Amniotic stem cell (primary cell): ENCODE measurements at places on chromosomes 5 and 9.

DNA sequence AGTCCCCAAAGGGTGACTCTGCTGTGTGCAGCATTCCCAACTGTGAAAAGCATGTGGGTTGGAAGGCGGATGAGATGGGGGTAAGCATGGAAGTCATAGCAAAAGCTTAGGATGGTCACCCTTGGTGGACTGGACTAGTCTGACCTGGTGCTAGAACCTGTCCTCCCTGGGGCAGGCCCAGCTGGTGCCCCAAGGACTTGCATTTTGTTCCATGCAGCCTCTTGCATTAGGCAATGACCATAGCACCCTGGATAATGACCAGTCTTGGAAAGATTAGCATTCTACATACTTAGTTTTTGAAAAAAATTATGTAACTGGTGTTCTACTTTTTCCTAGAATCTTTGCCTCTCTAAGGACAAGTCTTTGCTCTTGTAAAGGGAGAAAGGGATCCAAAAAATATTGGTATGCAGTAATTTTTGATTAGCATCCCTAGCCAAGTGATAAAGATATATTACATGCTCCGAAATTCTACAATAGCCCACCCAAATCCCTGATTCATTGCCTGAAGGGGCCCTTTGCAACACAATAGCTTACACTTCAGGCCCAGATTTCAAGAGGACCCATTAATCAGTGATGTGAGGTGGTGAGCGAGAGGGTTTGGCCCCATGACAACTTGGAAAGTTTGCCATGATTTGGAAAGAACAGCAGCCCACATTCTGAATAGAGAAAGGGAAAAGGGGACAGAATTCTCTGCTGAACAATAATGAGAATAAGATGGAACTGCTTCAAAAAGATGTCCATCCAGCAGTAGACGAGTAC is 93.3 kb upstream of the CD180 start:
- DNase-seq, result no peak

DNA sequence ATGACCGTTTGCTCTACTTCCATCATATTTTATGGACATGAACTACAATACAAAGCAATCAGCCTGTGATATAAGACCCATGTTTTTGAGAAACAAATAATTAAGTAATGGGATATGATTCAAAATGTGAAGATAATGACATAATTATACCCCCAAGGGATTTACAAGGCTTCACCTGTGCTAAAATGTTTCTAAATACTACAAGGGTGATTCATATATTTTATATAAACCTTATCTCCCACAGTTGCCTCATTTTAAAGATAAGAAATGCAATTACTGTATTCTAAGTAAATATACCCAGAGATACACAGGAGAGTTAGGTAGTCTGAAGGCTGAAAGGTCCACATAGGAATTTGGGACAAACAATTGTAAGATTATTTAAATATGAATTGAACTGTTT is 662.0 kb upstream of the CHD1 start:
- DNase-seq, result no peak

DNA sequence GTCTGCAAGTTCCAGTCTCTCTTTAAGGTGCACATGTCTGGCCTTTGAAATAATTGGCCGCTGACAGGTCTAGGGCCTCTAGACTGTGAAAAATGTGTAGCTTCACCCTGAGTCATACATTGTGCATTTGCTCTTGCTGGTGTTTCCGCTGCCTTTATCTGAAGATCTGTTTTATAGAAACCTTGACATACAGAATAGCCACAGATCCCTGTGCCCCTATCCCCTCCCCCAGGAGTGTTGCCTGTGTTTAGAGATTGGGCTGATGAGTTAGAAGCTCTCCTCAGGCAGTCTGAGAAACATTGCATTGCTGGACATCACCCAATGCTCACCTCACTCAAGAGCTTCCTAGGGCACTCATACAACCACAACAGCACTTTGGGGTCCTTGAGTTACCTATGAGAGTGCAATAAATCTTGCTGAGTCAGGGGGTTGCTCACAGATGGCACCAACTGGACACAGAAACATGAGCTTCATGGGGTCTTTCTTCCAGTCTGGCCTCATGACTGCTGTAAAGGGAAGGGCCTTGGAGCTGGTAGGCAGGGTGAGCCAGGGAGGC is 3.8 kb upstream of the ZNF782 start:
- no peak for DNase-seq

GRCh38 chr5:141172381-141173204 is at the start of gene PCDHB7:
Gene PCDHB7, plus strand, starts transcription at chr5:141172644. Its CDS starts 192 bp downstream, at chr5:141172836.
- no peak for DNase-seq

GRCh38 chr5:67267512-67268216 is 71.1 kb upstream of the CD180 start:
- no peak for DNase-seq

DNA sequence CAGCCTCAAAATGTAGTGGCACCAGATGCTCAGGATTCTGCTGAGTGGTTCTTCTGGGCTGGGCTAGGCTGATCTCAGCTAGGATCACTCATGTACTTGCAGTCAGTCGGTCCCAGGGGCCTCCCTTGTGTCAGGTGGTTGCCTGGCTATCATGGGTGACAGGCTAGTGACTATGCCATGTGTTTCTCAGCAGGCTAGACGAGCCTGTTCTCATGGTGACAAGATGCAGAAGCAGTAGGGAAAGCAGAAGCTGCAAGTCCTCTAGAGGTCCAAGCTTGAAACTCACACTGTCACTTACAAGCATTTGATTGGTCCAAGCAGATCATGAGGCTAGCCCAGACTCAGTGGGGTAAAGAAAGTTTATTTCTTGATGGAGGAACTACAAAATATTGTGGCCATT is 15.2 kb upstream of the KCNMB1 start:
- no peak for DNase-seq

DNA sequence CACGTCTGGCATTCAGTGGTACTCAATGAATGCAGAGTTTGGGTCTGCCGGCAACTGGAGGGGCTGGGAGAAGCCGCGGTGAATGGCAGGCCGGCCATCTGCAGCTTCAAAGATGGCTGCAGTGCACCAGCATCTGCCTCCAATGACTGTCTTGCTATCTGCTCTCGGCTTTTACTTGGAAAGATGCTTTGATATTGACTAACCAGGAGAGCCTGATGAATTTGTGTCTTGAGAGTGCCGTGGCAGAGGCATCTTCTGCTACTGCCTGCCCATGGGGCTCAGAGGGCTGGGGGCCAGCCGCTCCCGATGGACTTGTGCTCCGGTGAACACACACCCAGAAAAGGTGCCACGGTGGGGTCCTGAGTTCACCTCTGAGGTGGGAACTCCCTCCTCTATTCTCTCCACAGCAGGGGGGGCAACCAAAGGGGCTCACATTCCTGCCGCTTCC is 164.5 kb downstream of the COL23A1 start:
- DNase-seq, result no peak

- DNase-seq, result peak; percentile 45
Observed at GRCh38 chr5:134100283-134101091, 14.0 kb upstream of the TCF7 start.

GRCh38 chr5:98813755-98814154 is 40.3 kb downstream of the RGMB start:
- no peak for DNase-seq

- no peak for DNase-seq
Observed at GRCh38 chr5:67115246-67115645, 81.4 kb downstream of the CD180 start.

DNA sequence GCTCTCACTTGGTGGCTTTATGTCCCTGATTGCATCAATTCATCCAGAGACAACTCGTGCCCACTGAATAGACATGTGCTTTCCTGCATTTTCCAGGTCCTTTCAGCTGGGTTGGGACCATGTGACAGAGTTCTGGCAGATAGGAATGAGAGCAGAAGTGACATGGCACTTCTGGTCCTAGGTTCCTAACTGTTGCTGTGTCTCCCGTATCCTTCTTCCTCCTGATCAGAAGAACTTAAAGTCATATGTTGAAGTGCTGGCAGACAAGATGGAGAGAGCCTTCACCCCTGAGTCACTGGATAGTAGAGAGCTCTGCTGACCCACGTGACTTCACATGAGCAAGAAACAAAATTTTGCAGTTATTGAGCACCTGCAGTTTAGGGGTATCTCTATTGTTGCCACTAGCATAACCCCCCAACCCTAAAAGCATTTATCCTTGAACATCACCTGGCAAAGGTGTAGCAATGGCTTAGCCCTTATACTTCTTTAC is 80.0 kb downstream of the NREP start:
- no peak for DNase-seq

DNA sequence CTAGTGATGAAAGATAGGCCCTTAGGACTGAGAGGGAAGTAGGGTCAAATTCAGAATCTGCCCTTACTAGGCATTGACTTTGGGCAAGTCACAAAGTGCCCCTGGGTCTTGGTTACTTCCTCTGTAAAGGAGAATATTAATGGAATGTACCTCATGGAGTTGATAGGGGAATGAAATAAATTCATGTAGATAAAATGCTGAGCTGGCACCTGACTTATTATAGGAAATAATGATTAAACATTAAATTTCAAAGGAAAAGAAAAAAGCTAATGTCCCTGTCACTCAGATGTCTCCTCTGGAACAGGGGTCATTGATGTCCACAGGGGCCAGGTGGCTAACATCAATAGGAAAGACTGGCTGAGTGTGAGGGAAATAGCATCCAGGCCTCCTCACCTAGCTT is 321.4 kb downstream of the TRIM32 start:
- no peak for DNase-seq

GRCh38 chr9:71552480-71552879 is 215.8 kb downstream of the CEMIP2 start:
- no peak for DNase-seq

GRCh38 chr5:37662789-37663485 is 176.9 kb downstream of the GDNF start:
- no peak for DNase-seq

- no peak for DNase-seq
Observed at GRCh38 chr5:14587150-14587549, 5.6 kb downstream of the OTULINL start.

DNA sequence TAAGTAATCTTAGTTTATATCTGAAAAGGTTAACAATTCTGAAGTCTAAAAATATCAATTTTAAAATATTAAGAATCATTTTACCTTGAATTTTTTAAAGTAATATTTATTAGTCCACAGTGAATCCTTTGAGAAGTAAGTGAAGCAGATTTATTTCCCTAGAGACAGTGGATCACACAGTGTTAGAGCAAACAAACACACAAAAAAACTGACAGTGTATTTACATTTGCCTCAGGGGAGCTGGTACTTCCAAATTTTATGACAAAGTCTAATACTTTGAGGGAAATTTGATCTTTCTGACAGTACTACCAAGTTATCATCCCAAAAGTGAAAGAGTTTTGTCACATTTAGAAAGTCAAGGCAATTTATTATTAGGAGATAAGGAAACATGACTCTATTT is 1750.6 kb upstream of the CDH9 start:
- no peak for DNase-seq

DNA sequence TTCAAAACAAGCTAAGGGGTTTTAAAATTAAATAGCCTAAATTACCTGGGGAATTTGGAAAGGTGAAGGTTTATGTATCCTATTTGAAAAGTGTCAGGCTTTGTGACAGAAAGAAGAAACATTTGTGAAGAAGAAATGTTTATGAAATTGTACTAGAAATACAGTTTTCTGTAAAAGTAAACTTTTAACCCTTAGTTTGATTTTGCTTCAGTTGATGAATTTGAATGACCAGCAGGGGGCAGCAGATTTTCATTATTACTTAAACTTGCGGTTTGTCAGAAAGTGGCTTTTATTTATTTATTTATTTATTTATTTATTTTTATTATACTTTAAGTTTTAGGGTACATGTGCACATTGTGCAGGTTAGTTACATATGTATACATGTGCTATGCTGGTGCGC is 58.1 kb downstream of the NNT start:
- peak; percentile 29 for DNase-seq

DNA sequence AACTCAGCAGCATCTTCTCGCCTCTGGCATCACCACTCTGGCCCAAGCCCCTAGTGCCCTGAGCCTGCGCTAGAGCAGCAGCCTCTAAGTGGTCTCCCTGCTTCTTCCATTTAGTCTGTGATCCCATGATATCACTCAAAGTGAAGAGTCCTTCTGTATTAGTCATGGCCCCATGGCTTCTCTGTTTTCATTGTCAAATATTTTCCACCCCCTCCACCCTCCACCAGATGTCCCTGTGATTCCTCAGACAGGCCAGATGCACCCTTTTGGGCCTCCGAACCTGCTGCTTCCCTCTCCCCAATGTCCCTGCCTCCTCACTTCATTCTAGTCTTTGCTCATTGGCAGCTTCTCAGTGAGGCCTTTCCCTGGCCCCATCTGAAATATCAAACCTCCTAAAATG is 299.2 kb downstream of the SPOCK1 start:
- DNase-seq, result no peak

DNA sequence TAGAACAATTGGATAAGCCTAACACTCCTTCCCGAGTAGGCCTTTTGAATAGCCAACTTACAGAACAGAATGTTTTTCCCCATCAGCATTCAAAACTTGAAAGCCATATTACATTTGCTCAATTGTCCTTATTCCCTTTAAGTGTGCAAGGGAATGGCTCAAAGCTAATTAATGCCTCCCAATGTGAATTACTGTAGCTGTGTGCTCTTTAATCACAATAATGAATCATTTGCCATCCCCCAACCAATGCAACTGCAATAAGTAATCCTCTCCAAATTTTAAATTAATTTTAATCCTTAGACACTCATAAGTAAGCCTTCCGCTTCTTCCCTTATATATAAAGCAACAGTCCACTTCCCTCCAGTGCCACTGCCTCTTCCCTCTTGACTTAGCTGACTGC is 115.9 kb downstream of the DROSHA start:
- no peak for DNase-seq

DNA sequence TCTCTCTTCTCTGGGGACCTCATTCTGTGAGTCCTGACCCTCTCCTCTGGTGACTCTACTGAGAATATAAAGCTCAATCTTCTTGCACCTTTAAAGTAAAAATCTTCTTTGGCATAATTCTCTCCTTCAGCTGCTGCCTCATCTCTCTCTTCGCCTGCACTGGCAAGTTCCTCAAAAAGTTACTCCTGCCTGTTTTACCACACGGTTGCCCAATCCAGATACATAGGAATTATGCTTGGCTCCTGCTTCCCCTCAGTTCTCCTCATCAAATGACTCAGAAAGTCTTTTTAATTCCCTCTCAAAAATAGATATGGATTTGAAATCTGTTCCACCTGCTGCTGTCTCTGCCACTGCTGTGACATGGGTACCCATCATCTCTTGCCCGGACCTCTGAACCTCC is 14.4 kb upstream of the HRCT1 start:
- no peak for DNase-seq

DNA sequence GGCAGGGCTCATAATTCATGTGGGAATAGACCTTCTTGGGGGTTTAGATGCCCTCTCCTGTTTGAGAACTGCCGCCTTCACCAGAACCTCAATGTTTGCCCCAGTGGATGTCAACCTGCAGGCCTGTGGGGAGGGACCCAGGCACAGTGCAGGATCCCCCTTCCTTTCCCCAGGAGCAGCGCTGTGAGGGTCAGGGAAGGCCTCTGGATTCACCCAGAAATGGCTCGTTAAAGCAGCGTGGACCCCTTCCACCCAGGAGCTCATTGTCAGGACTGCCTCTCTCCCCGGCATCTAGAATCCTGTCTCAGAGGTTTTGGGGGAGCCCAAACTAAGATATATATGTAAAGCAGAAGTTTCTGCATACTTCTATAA is 188.3 kb downstream of the GADD45G start:
- DNase-seq, result no peak
